ENCODE measurements at places on chromosomes 1 and 21.

GRCh38 chr1:236888126-236888525 lies 93.0 kb downstream of the MTR start:
- no peak for DNase-seq

- DNase-seq: no peak
Measured at GRCh38 chr1:198280080-198280479, 123.3 kb downstream of the NEK7 start.

DNA sequence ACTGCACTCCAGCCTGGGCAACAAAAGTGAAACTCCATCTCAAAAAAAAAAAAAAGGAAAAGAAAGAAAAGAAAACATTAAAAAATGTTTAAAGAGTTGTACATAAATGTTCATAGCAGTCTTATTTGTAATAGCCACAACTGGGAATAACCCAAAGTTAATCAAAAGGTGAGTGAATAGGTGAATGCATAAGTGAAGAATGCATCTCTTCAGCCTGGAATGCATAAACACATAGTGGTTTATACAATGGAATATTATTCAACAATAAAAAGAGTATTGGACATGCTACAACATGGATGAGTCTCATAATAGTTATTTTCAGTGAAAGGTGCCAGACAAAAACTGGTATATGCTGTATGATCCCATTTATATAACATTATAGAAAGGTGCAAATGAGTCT lies 18.1 kb downstream of the LDLRAD1 start:
- no peak for DNase-seq

- peak; percentile 10 for DNase-seq
Measured at GRCh38 chr1:89545264-89546038, 20.8 kb downstream of the LRRC8B start.

DNA sequence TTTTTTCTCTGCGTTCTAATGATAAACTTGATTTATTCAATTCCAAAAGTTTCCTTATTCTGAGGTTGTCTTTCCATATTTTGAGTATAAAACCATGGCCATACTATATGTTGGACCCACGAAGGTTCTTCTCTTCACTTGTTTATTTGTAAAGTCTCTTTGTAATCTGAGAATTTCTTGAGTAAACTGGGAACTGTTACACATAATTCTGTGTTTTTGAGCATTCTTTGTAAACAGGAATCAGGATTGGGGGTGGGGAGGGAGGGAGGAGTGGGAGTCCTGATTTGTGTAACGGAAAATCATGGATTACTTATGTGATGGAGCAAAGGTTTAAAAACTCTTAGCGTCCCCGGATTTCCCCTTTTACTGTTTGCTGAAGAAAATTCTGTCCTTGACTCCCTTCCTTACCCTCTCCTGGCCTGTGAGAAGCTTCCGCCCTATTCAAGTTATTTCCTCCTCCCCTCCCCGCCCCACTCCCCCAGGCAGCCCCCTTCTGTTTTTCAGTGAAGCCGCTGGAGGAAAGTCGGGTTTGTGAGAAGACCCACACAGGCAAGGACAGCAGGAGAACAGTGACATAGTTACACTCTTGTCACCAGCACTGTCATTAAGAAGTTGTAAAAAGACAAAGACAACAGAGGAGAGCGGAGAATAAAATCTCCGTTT lies 6.4 kb upstream of the NBPF11 start:
- DNase-seq: no peak

- no peak for DNase-seq
Measured at GRCh38 chr1:9559673-9560072, 20.4 kb downstream of the SLC25A33 start.

DNA sequence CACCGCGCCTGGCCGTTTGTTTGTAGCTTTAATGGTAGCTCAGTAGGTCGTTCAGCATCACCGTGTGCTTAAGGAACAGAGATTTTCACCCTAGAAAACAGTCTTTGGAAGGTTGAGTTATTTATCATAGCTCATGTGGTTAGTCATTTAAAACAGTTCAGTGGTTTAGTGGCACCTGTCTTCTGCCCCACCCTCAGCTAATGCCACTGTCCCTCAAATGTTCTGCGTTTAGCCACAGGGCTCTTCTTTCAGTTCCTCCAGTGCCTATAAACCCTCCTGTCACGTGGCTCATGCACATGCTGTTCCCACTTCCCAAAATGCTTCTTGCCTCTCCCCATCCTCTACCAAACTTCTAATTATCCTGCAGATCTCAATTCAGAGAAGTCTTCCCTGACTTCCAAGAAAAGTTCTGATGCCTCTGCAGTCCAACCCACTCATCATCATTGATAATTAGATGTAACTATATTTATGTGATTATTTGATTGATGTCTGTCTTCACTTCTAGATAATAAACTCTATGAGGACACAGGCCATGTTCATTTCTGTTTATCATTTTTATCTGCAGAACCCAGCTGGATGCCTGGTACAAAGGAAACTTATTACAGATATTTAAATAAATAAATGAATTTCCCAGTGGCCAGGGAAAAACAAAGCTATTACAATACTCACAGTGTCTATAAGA lies 14.4 kb upstream of the DIPK1A start:
- DNase-seq: no peak

- DNase-seq: no peak
Measured at GRCh38 chr1:68057564-68057963, 7.1 kb upstream of the DIRAS3 start.

DNA sequence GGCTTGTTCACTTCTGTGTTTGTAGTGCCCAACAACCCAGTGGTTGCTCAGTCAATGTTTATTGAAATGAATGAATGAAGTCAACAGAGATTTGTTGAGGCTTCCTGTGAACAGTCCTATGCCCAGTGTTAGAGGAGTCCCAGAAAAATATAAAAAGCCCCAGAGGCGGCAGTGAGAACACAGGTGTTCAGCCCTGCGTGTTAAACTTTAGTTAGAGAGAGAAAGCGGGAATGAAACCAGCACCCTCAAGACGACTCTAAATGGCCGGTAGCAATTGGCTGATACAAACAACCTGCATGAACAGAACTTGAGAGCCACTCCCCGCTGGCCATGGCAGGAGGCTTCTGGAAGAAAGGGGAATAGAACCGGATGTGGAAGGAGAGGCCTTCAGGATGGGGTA lies 22.6 kb downstream of the TMEM51 start:
- no peak for DNase-seq

GRCh38 chr1:113990961-113991360 lies 11.7 kb downstream of the OLFML3 start:
- no peak for DNase-seq

DNA sequence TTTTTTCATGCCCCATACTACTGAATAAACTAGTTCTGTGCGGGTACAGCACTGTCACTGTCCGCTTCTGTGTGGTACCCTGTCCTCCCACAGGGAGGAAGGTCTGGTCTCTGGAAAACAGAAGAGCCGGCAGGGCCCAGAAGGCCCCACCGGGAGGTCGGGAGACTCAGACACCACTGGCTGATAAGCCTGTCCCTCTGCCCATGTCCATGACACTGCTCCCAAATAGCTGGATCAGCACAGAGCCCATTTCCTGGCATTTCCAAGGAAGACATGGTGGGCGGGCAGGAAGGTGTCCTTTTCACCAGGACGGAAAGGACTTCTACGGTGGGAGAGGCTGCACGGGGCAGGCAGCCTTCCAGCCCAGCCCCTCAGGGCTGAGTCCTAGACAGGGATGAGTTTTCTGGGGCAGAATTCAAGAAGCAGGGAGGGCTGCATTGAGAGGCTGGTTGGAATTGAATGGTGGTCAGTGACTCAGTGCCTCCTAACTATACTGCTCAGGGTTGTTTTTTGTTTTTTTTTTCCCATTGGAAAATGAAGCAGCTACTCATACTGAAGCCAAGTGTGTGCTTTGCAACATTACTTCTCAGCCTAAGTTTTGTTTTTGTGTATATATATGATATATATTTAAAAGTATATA lies 7.1 kb downstream of the PSRC1 start:
- DNase-seq: no peak

DNA sequence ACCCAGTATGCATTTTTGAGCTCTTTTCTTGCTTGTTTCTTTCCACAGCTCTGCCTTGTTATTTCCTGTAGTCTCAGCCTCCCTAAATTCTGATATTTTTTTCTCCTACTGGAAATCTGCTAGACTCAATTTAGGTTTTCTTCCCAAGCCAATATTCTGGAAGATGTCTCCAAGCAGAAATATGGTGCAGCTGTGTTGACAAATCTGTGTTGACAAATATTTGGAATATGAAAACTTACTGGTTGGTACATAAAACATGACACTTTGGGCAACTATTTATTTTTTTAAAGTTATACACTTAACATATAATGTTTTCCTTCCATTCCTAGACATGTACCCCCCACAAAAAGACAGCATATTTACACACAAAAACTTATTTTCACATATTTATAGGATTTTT lies 1048.4 kb downstream of the NCAM2 start:
- no peak for DNase-seq

DNA sequence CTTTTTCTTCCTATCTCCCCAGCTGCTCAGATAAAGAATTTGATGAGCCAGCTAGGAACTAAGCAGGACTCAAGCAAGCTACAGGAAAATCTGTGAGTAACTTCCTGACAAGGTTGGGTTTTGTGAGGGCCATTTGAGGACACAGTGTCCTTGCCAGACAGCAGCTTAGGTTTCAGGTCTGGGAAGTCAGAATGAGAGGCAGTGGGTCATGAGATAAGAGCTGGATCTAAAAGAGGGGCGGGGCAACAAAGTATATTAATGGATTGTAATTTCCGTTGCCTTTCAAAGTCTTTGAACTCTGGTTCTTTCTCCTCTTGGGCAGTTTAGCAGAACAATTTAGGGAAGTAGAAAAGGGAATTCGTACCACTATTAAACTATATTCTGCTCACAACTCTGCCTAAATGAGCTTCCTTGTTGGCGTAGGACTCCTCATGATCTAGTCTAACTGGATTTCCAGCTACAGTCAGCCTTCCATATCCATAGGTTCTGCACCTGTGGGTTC lies 16.6 kb downstream of the STX12 start:
- peak; percentile 6 for DNase-seq

DNA sequence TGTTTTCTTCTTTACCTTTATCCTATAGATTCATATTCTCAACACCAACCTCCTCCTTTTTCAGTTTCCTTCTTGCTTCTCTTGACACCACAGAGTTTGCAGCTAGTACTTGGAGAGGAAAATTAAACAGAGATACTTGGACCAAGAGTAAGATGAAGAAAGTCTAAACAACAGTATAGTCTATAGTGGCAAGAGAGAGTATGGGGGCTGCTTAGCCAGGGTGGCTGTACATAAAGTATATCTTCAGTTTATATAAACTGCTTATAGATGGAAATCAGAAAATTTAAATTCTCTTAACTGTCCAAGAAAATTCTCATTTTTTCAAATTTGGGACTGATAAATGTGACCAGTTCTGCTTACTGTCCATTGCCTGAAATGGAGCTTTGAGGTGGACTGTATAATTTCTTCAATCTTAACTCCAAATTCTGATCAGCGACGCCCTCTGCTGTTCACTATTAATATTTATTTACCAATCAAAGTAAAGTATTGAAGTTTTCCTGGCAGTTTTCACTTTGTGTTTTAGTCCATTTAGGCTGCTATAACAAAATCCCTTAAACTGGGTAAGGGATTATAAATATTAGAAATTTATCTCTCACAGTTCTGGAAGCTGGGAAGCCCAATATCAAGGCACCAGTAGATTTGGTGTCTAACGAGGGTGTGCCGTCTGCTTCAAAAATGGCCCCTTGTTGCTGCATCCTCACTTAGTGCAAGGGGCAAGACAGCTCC lies 14.8 kb upstream of the METTL18 start:
- peak; percentile 9 for DNase-seq

Data from fibroblast of gingiva (primary cell).